Kidney tubule cell (primary cell): ENCODE measurements at places on chromosomes 12 and 14.

- no peak for DNase-seq
Observed at GRCh38 chr12:113305281-113305856, 29.5 kb downstream of the SLC8B1 start.

DNA sequence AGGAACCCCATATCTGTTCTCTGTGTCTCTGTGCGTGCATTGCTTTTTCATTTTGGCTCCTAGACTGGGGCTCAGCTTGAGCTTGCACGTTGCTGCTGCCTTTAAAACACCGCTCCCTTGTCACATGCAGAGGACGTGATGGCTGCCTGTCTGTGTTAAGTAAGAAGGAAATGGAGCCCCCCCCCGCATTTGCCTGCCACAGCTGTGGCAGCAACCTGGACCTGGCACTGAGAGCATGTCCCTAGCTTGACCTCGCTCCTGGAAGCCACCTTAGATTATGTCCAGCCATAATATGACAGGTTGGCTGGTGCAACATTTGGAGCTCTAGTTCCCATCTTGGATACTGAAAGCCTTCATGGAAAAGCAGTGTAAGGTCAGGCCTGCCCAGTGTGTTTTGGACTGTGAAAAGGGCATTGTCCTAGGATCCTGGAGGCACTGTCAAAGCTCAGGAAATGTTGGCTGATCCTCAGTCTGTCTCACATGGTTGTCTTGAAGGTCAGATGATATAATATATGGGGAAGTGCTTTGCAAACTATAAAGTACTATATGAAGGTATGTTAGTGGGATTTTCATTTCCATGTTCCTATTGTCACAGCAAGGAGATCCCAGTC lies 73.8 kb downstream of the PRKCH start:
- no peak for DNase-seq

DNA sequence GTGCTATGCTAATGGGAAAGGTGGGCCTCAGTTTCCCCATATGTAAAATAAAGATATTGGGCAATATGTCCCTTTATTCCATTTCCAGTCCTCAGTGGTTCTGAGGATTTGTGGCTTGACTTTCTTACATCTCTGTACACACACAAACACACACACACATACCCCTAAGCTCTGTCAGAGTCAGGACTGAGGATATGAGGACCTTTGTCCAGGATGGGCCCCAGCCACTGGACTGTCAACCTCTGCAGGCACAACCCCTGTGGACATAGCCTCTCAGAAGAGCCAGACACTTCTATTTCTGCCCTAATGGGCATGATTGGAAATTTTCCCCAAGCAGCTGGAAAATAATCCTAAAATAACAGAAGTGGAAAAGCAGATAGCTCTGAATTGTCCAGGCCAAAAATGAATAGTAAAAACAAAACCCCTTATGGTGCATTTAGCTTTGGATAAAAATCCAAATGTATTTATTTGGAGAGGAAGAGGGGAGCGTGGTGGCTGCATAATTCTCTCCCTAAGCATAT lies 50.2 kb downstream of the RIN3 start:
- no peak for DNase-seq

DNA sequence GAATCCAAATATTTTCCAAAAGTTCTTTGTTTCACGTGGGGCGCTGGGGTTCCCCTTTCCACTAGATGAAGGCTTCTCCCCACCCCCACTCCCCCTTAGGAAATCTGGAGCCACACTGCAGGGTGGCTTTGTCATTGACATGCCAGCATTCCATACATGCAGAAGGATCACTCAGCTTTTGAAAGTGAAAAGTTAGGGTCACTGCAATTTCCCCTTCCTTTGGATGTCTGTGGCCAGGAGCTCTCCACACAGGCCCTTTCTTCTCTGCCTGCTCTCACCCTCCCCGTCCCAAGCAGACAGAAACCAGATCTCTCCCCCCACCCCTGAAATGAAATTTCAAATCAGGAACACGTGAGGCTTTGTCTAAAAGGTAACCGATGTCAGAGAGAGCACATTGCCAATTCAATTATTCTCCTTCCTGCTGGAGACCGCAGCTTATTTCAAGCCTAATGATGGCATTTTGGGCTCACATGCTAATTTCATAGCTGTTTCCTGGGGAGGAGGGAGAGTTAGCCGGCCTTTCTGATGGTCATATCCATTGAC lies 153.9 kb upstream of the RFLNA start:
- DNase-seq: no peak

GRCh38 chr12:42609605-42610004 lies 20.1 kb upstream of the PRICKLE1 start:
- peak; percentile 50 for DNase-seq

DNA sequence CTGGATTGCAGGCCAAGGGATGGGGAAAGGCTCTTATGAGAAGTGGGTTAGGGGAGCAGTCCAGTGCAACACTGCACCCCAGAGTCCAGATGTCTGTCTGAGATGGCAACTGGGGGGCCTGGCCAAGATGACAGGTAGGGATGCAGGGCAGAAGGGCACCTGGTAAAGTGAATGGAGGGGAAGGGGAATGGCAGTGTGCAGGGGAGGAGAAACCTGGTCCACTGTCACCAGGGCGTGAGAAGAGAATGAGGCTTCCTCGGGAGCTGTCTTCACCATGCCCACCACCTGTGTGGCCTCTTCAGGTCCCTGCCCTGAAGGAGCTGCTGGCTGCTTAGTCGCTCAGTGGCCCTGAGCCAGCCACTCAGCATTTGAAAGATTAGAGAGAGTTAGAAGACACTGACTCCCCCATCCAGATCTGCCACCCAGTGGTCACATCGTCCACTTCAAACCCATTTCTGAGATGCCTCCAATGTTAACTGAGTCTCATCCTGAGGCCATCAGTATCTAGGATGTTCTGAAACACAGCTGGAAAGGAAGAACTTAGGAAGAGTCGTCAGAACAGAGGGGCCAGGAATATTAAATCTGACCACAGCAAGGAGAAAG lies 57.3 kb downstream of the PLEKHG3 start:
- no peak for DNase-seq

GRCh38 chr14:72617391-72618031 lies 276.4 kb downstream of the DPF3 start:
- peak; percentile 45 for DNase-seq

DNA sequence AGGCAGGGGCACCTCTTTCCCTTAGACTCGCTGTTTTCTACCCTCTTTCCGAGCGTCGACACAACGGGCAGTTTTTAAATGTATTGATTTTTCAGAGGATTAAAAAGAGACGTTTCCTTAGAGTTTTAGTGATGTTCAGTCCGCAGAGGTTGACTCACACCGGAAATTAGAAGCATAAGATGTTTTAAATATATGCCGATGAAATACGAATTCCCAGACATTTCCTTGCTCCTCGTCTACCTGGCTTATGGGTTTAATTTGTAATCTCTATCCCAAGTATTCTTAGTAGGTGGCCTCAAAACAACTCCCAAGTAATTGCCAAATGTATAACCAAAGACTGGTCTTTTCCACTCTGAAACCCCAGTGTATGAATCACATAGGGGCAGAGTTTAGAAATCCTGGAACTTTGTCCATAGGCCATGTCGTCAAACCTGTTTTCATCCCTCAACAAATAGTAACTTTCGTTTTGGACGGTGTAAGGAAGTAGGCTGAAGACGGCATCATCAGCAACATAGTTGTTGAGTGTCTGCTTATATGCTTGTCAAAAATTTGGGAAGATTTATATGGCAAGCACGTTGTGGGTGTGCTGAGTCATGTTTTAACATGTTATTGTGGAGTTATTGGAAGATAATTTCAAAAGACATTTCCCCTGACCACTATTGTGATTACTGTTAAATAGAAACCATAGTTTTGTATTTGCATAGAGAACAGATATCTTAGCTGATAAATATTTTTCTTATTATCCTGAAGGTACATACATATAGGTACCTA lies 824 bp downstream of the TBK1 start:
- peak; percentile 83 for DNase-seq

- peak; percentile 94 for DNase-seq
Observed at GRCh38 chr14:68938271-68939150, 40.6 kb downstream of the ACTN1 start.

DNA sequence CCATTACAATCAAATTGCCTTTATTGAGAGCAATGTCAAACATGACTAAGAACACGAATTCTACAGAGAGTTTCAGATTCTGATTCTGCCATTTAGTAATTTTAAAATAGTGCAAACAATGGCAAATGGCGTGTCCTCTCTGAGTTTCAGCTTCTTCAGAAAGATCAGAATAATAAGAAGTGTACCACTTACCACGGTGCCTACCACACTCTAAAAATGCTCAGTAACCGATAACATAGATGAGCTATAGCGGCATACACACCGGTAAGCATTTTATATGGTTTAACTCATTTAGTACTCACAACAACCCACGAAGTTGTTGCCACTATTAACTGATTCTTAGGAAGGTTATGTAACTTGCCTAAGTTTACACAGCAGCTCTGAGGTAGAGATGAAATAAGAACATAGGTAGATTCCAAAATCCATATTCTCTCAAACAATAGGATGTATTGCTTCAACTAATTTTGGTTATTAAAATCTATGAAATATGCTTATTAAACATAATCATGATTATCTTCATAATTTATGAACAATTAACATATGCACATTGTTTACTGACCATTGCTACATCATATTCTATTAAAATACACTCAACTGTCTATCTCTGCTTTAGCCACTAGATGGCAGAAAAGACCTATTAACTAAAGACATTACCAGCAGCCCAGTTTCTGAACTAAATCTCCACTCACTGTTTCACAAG lies 38.3 kb downstream of the SLC6A15 start:
- peak; percentile 52 for DNase-seq

- DNase-seq: no peak
Observed at GRCh38 chr12:28800129-28800528, 348.9 kb upstream of the FAR2 start.

GRCh38 chr12:123522164-123522563 lies 11.4 kb downstream of the RILPL1 start:
- no peak for DNase-seq

GRCh38 chr12:110370732-110371231 lies 32.7 kb downstream of the ANAPC7 start:
- DNase-seq: no peak

- DNase-seq: no peak
Observed at GRCh38 chr12:64678835-64679234, 68.5 kb downstream of the RASSF3 start.

DNA sequence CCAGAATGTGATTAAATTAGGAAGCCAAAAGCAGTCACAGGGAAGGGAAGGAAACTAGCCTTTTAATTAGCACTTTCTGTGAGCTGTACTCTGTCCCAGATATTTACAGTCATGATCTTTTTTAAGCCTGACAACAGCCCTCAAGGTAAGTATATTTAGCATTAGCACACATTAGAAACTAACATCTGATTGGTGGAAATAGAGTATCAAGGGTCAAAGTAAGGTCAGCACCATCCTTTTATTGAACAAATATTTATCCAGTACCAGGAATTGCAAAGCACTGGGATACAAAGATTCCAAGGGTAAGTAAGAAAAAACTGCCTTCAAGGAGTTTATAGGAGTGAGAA lies 28.2 kb downstream of the RPGRIP1 start:
- DNase-seq: peak; percentile 6

DNA sequence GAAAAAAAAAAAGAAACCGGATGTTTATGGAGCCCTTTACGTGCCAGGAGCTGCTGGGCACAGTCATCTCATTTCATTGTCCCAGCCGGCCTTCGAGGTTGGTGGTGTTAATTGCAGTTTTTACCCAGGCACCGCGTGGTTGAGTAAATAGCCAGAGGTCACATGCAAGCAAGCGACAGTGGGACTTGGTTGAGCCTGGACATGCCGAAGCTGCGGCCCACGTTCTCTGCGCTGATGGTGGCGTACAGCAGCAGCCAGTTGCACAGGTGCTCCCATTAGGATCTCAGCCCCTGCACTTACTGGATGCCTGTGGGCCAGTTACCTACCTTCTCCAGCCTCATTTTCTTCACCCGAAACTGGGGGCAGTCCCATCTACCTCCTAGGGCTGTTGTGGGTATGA lies 54.0 kb downstream of the TSPAN9 start:
- no peak for DNase-seq

DNA sequence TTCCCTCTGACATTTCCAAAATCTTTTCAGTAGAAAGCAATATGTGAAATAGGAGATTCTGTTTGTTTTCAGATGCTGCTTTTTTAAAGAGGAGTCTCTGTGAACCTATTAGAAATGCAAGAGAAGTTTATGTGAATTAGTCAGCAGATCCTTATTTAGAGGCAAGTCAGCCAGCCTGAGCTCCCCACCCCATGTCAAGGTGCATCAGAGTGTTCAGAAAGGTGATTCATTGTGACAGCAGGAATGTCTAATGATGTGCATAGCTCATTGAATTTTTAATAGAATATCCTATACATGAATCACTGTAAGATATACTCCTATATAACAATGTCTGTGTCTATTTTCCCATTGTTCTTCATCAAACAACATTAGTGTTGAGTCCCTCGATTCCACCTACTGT lies 1222.4 kb upstream of the USP15 start:
- DNase-seq: peak; percentile 43

DNA sequence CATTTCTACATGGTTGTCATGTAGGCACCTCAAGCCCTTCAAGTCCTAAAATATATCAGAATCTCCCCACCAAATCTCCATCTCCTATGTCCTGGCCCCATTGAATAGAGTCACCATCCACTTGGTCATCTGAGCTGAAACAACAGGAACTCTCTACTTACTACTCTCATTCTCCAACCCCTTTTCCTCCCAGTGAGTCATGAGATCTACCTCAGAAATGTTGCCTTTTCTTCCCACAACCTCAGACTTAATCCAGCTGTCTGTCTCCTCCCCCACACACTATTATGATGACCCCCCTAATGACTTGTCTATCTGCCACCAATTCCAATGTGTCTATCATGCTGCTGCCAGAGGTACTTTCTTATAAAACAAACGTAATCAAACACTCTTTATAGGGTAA lies 72.3 kb upstream of the TMEM263 start:
- peak; percentile 40 for DNase-seq

GRCh38 chr12:55712700-55713415 lies 3.0 kb upstream of the BLOC1S1 start:
- no peak for DNase-seq

GRCh38 chr12:124001343-124001742 lies 28.3 kb downstream of the ZNF664 start:
- no peak for DNase-seq

DNA sequence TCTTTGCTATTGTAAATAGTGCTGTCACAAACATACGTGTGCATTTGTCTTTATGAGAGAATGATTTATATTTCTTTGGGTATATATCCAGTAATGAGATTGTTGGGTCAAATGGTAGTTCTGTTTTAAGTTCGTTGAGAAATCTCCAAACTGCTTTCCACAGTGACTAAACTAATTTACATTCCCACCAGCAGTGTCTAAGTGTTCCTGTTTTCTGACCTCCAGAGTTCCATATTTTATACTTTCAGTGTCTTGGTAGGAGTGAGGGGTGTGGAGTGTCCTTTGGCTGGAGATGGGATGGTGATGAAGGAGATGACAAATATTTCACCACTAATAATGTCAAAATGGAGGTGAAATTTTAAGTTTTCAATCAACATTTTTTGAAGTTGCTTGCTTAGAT lies 86.4 kb downstream of the DACT1 start:
- DNase-seq: no peak
